Foreskin fibroblast (primary cell): ENCODE measurements at places on chromosomes 1 and 21.

- DNase-seq: no peak
Measured at GRCh38 chr21:42594616-42595282, 58.7 kb upstream of the PDE9A start.

- no peak for DNase-seq
Measured at GRCh38 chr1:26094076-26094669, 17.5 kb upstream of the PDIK1L start.

DNA sequence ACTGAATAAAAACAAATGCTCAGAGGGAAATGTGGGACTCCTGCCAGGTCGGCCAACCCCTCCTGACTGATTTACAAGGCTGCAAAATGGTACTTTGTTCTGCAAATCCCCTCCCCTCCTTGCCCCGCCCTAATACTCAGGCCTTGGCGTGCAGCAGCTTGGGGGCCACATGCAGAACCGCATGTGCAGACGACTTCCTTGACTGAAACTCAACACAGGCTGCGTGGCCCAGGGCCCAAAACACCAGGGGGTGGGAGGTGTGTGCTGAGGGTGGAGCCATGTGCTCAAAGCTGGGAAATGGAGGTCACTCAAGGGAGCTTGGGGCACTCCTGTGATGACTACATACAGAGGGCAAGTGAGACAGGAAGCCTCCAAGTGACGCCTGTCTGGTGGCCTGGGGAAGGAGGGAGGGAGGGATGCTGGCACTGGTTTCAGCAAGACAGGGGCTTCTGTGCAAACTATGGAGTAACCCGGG, 87.2 kb downstream of the MRPL37 start:
- peak; percentile 75 for DNase-seq

- no peak for DNase-seq
Measured at GRCh38 chr1:205589046-205589445, 42.8 kb downstream of the ELK4 start.

GRCh38 chr1:119040906-119041305, 52.8 kb upstream of the TBX15 start:
- peak; percentile 89 for DNase-seq

GRCh38 chr1:35561972-35562680, 4.5 kb downstream of the NCDN start:
- DNase-seq: no peak

GRCh38 chr1:34745666-34746065, 9.2 kb upstream of the GJB5 start:
- DNase-seq: no peak

DNA sequence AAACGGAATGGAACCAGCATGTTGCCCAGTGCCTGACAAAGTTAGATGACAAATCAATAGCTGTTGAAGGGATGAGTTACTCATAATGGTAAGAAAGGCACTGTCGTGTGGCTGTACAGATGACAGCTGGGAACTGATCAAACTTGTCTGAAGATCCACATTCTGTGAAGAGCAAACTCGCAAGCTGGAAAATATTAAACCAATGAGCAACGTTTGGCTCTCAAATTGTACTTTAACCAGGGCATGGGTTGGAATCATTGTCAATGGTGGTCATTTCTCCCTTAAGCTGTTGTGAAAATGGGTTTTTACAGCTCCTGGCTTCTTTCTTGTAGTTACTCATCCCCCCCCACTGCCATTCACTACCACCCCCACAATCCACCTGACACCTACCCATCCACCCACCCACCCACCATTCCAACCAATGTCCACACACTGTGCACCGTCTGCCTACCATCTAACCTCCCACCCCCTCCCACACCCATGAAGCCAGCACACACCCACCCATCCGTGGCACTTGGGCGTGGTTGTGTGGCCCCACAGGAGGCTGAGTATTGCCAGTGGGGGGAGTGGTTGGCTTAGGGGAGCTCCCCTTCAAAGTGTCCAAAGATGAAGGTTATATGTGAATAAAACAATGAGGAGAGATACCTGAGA, 46.7 kb downstream of the CLDN14 start:
- DNase-seq: no peak

DNA sequence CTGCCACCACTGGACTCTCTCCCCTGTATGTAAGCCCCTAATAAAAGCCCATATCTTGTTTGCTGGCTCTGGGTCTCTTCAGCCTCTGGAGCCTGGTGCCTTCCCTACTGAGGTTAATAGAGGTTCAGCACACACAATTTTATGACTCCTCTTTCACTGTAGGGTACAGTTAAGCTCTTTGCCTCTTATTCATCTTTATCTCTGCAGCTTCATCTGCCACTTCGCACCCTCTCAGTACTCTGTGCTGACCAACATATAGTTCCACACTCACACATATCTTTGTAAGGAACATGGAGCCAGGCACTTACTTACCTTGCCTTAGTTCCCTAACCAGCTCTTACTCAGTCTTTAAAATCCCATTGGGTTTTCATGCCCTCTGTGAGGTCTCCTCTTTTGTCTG, 4.5 kb downstream of the BTBD8 start:
- no peak for DNase-seq

- no peak for DNase-seq
Measured at GRCh38 chr1:93474321-93474720, 26.4 kb downstream of the FNBP1L start.

DNA sequence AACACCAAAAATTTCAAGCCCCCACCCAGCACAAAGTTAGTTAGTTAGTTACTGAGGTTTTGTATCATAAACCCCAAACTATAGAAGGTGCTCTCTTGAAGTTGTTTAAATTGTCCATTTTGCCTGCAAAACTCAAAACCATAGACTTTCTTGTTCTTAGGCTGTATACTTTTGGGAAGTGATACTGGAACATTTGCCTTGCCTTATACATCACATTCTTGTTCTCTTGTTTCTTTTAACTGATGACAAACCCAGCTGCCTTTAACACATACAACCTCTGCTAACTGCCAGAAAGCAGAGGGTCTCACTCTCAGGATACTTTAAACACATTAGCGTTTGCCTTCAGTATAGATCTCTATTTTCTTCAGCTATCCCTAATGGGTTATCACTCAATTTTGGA, 570.5 kb downstream of the MRPL39 start:
- no peak for DNase-seq

DNA sequence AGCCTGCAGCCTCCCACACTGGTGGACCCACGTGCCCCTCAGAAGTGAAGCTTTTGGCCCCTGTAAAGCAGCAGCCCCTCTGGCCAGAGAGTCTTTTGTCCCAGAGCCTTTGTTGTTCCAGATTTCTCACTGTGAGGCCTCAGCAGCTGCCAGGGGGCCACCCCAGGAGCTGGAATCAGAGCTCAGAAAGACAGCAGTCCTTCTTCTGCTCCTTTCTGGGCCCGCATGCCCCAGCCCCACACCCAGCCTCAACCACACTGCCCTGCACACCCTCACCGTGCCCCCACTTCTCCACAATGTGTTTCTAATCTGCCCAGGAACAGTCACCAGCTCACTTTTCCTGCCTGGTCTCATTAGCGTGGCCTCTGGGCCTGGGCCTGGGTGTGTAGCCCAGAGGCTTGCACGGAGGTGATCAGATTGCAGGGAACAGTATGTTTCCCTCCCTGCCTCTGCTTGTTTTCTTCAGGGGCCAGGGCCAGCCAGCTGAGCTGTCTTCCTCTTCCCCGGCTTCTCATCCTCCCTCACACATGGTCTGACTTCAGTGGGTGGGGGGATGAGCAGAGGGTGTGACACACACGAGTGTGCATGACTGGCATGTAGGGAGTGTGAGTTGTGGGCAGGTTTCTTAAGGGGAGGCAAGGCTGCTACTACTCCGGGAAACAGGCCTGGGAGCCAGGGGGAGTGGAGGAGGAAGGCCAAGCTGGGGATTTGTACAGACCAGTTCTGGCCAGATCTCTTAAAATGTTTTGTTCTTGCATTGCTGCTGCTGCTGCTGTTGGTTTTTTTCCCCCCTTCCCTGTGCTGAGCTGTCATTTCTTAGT, 82.5 kb upstream of the ZNF648 start:
- peak; percentile 99 for DNase-seq

- peak; percentile 42 for DNase-seq
Measured at GRCh38 chr1:177228693-177229065, 57.9 kb downstream of the BRINP2 start.

DNA sequence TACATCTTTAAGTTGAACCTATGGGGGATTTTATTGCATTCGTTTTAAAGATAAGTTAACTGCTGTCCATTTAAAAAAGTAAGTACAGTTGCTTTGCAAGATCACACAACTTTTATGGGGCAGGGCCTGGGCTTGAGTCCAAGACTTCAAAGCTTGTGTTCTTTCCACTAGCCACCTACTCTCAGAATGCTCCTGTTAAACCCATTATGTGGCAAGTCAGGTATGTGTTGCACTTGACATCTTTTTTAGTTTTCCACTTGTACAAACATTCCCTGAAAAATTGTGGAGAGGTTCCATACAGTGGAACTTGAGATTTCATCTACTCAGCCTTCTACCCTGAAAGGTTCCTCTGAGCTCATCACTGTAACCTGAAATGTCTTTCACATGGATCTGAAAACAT, 235.5 kb upstream of the SGIP1 start:
- DNase-seq: no peak

GRCh38 chr1:33902486-33903209, 38.8 kb downstream of the HMGB4 start:
- DNase-seq: no peak

DNA sequence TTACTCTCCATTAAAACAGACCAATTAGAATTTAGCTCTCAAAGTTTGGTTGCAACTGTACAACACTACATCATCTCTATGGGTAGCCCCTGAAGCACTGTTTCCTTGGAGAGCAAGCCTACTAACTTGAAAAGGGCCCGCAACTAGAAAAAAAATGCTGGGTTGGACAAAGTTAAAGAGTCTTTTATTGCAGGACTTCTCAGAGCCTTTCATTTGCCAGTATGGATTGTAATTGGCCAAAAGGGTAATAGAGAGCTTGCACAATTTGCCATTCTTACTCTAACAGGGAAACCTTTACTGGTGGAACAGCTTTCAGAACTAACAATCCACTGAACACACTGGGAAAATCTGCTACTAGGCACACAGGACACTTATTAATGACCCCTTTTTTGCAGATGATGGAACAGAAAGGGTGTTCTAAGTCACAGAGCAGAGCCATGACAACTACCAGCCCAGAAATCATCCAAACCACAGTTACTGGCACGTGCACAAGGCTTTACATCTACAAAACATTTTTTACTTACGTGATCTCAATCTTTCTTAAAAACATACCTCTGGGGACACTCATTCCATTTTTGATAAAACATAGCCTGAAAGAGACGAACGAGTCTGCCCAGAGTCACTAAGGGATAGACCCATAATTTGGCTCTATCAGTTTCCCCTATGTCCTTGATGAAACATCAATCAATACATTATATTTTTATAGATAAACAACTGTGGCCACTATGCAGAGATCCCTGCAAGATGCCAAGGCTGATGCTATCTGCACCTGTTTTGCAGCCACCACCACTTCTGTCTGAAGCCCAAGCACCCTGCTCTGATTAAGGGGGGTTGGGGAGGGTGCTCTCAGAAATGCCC, 176.3 kb upstream of the EDN2 start:
- no peak for DNase-seq

- DNase-seq: peak; percentile 32
Measured at GRCh38 chr1:149843431-149844041, 55.8 kb upstream of the BOLA1 start.

- no peak for DNase-seq
Measured at GRCh38 chr1:109890115-109890953, 20.3 kb upstream of the CSF1 start.

- no peak for DNase-seq
Measured at GRCh38 chr1:210935905-210936304, 198.0 kb downstream of the KCNH1 start.
